ENCODE measurements at places on chromosomes 6 and 20.

- DNase-seq = no peak
These were observed 791 bp upstream of the STX11 start for GRCh38 chr6:144149558-144149893.

DNA sequence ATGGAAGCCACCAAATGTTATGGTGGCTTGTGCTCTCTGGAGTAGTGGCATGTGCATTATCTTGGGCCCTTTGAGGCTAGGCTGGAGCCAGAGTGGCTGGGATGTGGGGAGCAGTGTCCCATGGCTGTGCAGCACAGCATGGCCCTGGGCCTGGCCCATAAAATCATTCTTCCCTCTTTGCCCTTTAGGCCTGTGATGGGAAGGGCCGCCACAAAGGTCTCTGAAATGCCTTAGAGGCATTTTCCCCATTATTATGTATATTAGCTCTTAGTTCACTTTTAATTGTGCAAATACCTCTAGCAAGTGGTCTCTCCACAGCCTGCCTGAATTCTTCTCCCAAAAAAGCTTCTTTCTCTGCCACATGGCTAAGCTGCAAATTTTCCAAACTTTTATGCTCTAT is 297.3 kb upstream of the IRAK1BP1 start:
- no peak for DNase-seq

DNA sequence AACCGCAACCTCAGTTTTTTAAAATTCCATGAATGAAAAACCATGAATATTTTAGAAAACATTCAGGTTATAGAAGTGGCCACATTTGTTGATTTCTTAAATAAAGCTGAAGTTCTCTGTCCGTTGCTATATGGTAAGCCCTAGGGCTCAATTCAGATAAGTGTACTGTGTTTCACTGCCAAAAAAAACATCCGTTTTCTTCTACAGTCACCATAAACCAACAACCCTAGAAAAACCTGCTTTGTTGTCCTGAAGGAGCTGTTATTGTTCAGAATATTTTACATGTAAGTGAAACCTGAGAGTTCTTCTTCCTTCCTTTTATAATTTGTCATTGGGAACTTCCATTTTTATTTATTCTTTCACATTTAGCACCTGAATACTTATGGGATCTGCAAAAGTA is 274.1 kb downstream of the TFAP2A start:
- peak; percentile 70 for DNase-seq

GRCh38 chr6:168130697-168131371 is 51.8 kb upstream of the FRMD1 start:
- DNase-seq = peak; percentile 54

GRCh38 chr6:17831135-17831534 is 124.4 kb upstream of the NUP153 start:
- DNase-seq = no peak

All from NCI-H69 (cell line).